ENCODE measurements at places on chromosomes 5 and 9. TPM values are rescaled to one million over a fixed set of nuclear protein-coding genes. Genes with fewer than 3 reads are reported as not detected.

The PCDHA4 gene
- total RNA-seq: not detected

The AHRR gene
- 25.8 TPM for total RNA-seq

- DNase-seq: no peak
These were observed 7.7 kb upstream of the SCGB3A1 start for GRCh38 chr5:180598797-180599589.

GRCh38 chr5:136738829-136739228 lies 373.5 kb upstream of the TRPC7 start:
- DNase-seq: no peak

- DNase-seq: peak; percentile 90
These were observed 70.4 kb downstream of the MVB12B start for GRCh38 chr9:126397056-126397455.

The PKD2L2 gene
- total RNA-seq: not detected

DNA sequence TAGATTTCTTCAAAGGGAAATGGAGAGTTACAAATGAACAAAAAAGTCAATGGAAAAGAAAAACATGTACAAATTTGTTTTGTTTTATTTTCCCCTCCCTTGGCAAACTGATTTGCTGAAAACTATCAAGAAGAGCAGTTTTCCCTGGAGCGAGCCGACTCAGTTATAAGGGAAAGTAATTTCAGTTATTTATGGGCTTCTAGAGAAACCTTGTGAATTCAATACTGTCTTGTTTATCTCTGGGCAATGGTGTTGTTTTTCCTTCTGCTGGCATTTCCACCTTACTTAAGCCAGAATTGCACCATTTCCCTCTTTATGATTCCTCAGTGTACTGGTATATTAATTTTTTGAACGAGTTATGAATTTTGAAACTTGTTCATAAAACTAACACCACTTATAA lies 1163.6 kb downstream of the CDH12 start:
- DNase-seq: no peak

The BHMT2 gene
- total RNA-seq: not detected

The PLEKHG4B gene
- not detected for total RNA-seq

The GRXCR2 gene
- not detected for total RNA-seq

- no peak for DNase-seq
These were observed 292.6 kb downstream of the CETN3 start for GRCh38 chr5:90117005-90117404.

The GOLGA2 gene
- 50.4 TPM for total RNA-seq

GRCh38 chr9:125964702-125965225 lies 217.6 kb downstream of the PBX3 start:
- DNase-seq: no peak

The SHISAL2B gene
- not detected for total RNA-seq

GRCh38 chr5:103243665-103244064 lies 14.9 kb upstream of the MACIR start:
- DNase-seq: no peak
